Non-pigmented ciliary epithelial cell (primary cell): ENCODE measurements at places on chromosomes 6 and 20.

DNA sequence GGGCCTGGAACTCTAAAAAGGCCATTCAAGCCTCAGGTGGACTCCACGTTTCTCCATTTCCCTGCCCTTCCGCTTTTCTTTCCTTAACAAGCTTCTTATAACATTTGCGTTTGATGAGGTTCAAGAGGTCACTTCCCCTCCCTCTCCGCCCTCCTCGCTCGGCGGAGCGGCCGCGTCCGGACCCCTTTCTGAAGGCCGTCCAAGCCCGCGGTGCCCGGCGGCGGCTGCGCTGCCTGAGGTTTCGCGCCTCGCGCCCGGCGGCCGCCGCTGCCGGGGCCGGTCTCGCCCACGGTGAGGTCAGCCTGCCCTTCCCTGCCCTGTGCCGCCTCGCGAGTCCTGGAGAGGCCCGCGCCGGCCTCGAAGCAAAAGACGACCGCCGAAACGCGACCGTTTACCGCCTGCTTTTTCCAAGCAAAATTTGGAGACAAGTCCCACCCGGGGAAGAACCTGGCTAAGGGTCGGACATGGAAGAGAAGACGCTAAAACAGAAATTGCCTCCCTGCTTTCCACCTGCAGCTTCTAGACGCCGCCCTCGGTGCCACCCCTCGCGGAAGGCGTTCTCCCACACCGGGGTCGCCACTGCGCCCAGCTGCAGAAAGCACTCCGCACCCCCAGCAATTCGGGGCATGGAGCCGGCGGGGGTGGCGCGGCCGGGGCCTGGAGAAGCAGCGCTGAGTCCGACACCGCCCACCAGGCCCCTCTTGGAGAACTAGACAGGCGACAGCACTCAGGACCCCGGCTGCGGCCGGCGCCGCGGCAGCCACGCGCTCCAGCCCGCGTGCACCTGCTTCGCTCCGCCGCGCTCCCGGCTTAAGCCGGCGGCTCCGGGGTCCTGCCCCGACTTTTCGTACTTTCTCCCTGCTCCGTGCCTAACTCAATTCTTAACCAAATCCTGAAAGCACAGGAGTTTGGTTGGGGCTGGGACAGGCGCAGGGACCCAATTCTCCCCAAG, 11.0 kb upstream of the FOXF2 start:
- no peak for DNase-seq

GRCh38 chr6:45815466-45816125, 200.1 kb downstream of the CLIC5 start:
- DNase-seq: no peak

DNA sequence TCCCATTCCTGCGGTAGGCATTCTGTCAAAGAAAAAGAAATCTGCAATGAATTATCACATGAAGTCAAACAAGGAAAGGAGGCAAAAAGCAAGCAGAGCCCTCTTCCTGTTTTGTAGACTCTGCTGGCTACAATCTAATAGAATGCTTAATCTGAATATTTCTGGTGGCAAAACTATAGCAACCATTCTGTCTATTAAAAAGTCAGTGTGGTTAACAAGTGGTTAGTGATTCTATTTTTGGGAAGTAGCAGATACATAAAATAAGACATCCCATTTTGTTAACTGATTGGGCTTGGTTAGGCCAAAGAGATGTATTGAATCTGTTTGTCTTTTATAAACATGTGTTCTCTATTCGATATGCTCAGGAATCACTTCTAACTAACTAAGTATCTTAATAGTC, 442.3 kb downstream of the CDC5L start:
- no peak for DNase-seq

GRCh38 chr6:168964138-168964835, 289.4 kb downstream of the THBS2 start:
- no peak for DNase-seq

GRCh38 chr20:17014217-17014616, 212.6 kb upstream of the PCSK2 start:
- no peak for DNase-seq

DNA sequence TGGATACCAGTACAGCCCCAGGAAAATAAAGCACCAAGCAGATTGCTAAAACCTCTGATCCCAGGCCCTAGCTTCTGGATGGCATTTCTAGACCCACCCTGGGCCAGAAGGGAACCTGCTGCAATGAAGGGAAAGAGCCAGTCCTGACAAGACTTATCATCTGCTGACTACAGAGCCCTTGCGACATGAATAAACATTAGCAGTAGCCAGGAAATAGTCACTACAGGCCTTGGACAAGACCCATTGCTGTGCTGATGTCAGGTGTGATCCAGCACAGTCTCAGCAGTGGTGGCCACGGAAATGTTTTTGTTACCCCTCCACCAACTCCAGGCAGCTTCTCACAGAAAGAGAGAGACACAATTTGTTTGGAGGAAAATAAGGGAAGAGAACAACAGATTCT, 399.3 kb downstream of the HAO1 start:
- no peak for DNase-seq

GRCh38 chr20:61256824-61257223, 4.8 kb downstream of the CDH4 start:
- DNase-seq: no peak

- DNase-seq: no peak
Observed at GRCh38 chr6:40456390-40457013, 130.7 kb downstream of the LRFN2 start.

DNA sequence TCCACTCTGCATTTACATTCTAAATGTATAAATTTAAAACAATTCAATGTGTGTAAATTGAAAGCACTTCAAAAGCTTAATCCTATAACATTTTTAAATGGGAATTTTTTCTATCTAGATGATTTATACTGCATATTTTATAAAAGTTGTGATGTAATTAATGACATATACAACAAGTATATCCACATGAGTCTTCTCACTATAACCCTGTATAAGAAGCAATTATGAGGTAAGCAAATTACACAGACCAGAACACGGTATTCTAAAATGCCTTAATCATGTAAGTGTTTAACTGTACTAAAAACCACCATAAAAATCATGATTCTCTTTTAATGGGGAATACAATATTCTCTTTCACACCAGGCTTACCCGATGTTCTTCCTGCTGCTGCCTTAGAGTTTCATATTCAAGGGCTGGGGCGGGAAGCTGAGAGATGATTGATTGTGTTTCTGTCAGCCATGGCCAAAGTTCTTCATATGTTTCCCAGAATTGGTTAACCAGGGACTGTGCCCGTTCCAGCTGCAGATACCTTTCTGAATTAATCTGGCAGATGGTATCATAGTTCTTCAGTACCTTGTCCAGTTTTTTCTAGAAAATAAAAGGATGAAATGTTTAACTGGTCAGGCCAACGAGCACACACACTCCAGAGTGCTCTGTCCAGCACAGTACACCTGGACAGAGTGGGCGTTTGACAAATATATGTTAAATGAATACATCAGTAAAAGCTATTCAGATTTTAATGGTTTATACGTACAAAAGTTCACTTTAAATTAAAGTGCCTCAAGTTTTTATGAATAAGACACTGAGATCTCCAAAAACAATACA, 127.4 kb downstream of the DST start:
- no peak for DNase-seq

DNA sequence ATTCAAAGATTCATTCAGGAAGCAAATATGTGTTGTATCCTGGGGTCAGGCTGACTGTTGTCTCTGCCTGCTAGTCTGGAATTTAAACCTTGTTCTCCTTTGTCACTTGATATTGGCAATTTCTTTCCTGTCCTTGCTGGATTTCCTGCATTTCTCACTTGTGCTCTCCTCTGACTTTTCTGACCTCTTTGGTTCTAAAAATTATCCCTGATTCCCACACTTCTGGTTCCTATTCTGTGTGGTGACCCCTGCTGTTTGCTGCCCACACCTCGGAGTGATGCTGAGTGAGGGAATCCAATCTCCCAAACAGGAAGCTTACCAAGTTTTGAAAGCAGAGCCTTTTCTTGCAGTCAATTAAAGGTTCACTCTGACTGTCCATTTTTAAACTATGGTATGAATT, 345.3 kb downstream of the CDKAL1 start:
- DNase-seq: no peak

DNA sequence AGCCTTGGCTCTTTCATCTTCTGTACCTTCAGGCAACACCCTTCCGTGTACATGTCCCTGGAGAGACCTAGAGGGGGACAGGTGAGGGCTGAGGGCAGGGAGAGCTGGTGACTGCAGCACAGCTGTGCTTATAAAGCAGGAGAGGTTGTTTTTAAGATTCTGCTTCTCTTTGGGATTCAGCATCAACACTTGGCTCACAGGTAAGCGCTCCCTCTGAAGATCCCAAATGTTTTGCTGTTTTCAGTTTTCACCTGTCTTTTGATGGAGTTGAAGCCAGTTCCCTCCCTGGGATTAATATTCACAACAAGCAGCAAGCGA, 19.4 kb upstream of the TRAF3IP2 start:
- no peak for DNase-seq

DNA sequence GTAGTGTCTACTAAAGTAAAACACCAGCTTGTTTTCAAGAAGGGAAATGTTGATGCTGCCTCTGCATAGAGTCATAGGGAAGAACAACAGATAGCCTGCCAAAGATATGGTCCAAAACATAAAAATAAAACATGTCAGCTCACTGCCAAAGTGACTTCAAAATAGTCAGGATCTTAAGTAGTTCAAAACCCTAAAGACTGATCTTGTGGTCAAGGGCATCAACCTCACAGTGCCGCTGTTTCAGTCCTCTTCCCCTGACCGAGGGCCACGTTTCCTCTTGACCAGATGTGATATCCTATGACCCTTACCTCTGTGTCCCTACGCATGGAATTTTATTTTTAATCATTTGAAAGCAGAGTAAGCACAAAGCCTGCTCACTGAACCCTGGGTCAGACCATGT, 104.2 kb upstream of the CNKSR3 start:
- DNase-seq: no peak

GRCh38 chr6:126396131-126396530, 56.2 kb downstream of the CENPW start:
- DNase-seq: no peak

DNA sequence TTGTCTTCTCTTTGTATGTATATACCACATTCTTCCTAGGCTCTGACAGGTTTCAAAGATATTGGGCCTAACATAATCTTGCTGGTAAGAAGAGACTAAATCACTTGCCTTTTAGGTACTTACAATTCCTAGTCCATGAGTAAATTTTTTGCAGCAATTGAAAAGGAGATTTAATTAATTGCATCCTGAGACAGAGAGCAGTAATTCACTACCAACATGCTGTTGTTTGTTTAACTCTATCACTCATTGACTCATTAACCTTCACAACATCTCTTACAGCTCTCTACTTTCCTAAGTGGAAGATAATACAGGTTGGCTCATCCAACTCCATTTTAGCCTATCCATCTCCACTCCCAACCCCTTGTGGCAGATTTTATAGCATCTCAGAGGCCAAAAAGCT, 280.4 kb downstream of the ALDH8A1 start:
- no peak for DNase-seq

- DNase-seq: no peak
Observed at GRCh38 chr6:106142876-106143431, 56.8 kb downstream of the PRDM1 start.

GRCh38 chr6:154984146-154984545, 11.0 kb upstream of the TIAM2 start:
- no peak for DNase-seq
